ENCODE measurements at places on chromosomes 12 and 14. TPM values are rescaled to one million over a fixed set of nuclear protein-coding genes. Genes with fewer than 3 reads are reported as not detected.

The TWF1 gene
- 30.1 TPM for total RNA-seq

GRCh38 chr14:64788706-64789105 lies 84.5 kb downstream of the PLEKHG3 start:
- no peak for DNase-seq

GRCh38 chr12:105820429-105821125 lies 318.2 kb downstream of the NUAK1 start:
- DNase-seq = no peak

The ESPL1 gene
- 5.1 TPM for total RNA-seq

The RDH12 gene
- 0.22 TPM for total RNA-seq

The DNAI7 gene
- total RNA-seq = 0.76 TPM

DNA sequence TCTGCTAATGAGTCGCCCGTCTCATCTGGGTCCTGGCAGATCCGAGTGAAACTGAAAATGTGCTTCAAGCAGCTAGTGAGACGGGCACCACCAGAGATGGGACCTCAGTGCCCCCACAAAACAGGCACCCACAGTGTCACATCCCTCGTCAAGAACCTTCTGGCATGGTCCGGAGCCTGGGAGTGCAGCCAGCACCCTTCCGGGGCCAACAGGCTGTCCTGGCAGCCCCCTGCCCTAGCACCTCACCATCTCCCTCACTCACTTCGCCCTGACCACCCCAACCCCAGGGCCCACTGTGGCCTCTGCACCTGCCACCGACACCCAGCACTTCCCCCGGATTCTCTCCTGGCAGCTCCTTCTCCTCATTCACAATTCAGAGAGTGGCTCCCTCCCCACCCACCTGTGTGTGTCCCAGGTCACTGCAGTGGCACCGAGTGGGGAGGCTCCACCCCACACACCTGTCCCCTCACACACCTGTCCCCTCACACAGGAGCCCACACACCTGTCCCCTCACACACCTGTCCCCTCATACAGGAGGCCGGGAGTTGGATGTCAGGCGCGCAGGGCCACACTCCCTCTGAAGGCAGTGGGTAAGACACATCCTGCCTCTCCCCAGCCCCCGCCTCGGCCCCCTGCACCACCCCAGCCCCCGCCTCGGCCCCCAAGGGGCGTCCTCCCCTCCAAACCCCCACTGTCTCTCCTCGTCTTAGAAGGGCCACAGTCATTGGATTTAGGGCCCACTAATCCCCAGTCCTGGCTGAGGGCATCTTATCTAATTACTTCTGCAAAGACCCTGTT lies 7.9 kb downstream of the GALNT9 start:
- DNase-seq = peak; percentile 8
